ENCODE measurements at places on chromosomes 3 and 15. TPM values are rescaled to one million over a fixed set of nuclear protein-coding genes. Genes with fewer than 3 reads are reported as not detected.

DNA sequence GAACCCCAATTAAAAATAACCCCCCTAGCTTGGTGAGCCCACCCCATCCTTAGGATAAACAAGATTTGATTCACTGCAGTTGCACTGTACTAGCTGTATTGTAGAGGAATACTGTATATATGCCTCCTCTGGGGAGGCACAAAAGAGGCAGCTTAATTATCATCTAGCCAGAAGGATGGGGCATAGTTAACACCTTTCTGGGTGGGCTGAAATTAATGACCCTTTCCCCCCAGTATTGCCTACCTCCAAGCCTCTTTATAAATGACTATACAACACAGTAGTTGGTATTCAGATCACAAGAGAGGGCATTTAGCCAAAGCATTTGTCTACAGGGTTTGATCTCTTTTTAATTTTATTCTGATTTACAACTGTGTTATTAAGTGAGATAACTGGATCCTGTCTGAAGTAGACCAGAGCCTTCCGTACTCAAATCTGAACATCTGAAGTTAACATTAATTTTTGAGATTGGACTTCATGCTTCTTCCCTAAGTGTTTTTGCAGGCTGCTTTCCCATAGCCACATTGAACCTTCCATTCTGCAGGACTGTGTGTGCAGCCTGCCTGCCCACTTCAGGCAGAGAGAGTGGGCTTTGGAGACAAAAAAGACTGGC, 807.0 kb upstream of the ARRDC4 start:
- no peak for DNase-seq

- DNase-seq = no peak
These were observed 52.4 kb downstream of the KCNMB2 start for GRCh38 chr3:178588628-178589027.

DNA sequence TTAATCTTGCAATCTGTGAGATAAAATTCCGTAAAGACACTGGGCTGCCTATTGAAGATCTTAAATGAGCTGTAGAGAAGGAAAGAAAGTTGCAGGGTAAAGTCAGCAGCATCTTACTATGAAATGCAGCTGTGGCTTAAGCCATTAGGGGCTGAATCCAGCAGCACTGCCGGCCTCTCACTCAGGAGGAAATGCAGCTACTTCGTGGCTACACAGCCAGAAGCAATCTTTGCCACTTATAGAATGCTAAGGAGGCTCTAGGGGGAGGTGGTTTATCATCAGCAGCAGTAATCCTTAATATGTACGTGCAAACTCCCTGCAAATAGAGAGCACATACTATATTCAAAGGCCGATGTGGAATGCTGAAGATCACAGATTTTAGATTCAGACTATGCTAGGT, 19.1 kb upstream of the MCTP2 start:
- no peak for DNase-seq

DNA sequence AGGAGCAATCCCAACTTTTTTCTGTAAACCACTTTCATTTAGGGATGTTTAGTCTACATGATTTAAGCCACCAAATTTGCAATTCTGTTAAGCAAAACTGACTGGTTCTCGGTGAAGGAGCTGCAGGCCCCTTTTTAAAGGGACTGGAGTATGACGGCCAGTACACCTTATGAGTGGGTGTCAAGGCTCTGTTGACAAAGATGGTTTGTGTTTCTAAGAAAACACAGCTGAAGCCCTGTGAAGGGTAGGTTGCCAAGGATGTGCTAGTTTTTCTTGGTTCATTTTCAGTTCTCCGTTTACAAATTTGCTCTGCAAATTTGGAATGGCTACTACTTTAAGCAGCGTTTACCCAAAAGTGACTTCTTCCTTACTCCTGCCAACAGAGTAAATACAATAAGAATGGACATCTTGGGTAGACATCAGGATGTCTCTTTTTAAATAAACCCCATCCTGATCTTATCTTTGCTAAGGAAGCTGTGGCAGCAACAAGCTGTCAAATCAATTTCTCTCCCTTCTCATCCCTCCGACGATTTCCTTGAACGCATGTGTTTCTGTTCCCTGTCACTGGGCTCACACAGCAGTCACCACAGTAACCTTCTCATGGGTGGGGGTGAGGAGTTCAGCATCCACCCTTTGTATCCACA, 58.2 kb upstream of the CMTM8 start:
- no peak for DNase-seq

GRCh38 chr15:80660119-80660518, 35.0 kb upstream of the ABHD17C start:
- DNase-seq = no peak

- DNase-seq = no peak
These were observed 42.0 kb upstream of the SCAANT1 start for GRCh38 chr3:63954182-63954581.

DNA sequence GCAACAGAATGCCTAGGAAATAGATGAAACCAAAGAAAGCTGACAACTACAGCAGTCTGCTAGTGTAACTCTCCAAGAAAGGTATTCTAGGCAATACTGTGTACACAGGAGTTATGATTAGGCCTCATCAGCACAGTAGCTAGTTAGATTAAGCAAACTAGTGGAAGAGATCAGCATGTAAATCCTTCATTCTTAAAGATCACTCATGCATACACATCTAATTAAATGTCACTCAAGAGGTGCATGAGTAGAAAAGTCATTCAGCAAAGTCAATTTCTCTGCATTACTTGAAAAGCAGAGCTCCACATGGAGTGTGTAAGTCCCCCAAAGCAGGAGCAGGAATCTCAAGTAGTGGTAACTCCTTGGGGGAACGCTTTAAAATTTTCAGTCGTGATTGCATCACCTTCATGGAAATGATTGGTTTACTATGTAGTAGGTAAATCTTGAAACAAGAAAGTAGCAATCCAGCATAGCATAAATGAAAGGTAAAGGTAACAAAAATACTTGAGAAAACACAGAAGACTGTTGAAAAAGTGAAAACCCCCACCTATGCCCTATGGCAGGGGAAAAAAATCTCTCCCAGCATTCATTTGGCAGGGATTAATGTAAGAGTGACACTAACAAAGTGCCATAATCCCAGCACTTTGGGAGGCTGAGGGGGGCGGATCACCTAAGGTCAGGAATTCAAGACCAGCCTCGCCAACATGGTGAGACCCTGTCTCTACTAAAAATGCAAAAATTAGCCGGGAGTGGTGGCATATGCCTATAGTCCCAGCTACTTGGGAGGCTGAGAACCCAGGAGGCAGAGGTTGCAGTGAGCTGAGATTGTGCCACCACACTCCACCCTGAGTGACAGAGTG, 29.4 kb upstream of the PPIB start:
- no peak for DNase-seq

DNA sequence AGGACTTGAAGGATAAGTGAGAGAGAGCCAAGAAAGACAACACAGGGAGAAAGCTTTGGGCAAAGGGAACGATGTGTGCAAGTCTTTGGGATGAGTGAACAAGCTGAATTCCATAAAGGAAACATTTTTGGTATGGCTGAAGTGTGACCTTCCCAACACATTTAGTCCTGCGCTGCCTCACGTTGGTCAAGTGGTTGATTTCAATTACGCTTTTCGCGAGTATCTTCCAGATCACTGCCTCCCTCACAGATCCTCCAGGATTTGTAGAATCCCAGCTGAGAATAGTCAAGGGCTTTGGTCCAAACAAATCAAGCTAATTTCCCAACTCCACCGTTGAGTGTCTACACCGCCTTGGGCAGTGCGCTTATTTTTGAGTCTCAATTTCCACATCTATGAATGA, 338.4 kb upstream of the ADAMTS9 start:
- no peak for DNase-seq

- DNase-seq = no peak
These were observed 67.6 kb upstream of the GCNT3 start for GRCh38 chr15:59543721-59544547.

- no peak for DNase-seq
These were observed 102.7 kb upstream of the AADACL2 start for GRCh38 chr3:151630938-151631441.

- DNase-seq = no peak
These were observed 59.5 kb upstream of the HES1 start for GRCh38 chr3:194076475-194076874.

- no peak for DNase-seq
These were observed 149.3 kb upstream of the CTDSPL start for GRCh38 chr3:37712421-37712820.

DNA sequence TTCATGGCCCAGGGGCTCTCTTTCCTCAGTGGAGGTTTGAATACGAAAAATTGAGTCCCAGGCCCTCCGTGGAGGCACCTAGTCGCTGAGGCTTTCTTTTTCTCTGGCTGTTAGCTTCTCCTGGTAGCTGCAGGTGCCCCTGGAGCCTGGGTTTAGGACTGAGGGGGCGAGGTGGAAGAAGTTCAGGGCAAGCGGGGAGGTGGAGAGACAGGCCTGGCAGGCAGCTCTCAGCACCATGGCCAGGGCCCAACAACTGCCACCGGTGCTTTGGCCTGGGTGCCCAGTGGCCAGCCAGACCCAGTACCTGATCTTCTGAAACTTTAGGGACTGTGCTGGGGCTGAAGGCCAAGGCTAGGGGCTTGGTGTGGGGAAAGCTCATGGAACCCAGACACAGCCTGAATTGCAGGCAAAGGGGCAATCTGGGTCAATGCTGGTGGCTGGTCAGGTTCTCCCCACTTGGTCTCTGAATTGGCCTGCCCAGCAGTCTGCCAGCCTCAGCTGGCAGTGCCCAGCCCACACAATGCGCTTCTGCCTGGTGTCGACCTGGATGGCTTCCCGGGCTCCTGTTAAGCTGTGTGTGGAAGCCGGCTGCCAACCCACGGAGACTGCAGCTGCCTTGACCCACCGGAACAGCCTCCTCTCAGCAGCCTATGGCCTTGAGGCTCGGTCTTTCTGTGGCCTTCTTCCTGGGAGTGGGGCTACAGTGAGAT, 30.3 kb upstream of the POLG start:
- DNase-seq = no peak

DNA sequence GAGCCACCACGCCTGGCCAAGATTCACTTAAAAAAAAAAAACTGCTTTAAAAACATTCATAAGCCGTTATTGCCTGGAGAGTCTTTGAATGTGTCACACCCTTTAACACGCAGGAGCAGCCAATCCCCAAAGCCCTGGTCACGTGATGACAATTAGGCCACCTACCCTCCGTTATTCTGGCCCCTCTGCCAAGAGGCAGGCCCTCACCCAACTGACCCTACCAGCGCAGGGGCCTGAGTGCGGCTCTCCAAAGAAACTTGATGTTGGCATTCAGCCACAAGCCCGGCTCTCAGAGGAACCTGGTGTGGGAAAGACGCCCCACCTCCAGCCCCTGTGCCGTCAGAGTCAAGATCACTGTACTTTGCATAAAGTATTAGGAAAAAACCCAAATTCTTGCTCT, 11.6 kb upstream of the MUC4 start:
- DNase-seq = no peak

DNA sequence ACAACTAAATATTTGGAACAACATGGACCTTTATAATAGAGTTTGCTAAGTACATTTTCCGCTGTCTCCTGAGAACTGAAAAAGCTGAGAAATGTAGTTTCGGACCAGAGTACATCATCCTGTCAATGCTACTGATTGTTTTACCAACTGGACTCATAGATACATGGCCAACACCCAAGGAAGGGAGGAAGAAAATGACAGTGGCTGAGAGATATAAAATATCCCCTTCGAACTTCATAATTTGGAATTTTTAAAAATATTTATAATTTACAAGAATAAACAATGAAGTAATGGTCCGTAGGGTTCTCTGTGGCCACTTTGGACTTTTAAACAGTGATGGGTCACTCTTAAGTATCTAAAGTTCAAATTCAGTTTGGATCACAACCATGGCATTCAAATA, 1042.7 kb downstream of the MCTP2 start:
- DNase-seq = no peak

The ADAMTS9 gene
- 168 TPM for polyA plus RNA-seq

The TASOR gene
- 77.9 TPM for polyA plus RNA-seq

The RPL22L1 gene
- 55.8 TPM for polyA plus RNA-seq

The SI gene
- polyA plus RNA-seq = not detected

The C3orf22 gene
- not detected for polyA plus RNA-seq

The CLRN1 gene
- not detected for polyA plus RNA-seq

The C3orf20 gene
- polyA plus RNA-seq = 0.52 TPM

The MUSTN1 gene
- 0.34 TPM for polyA plus RNA-seq

The ZNF502 gene
- 14.7 TPM for polyA plus RNA-seq

The CFAP91 gene
- polyA plus RNA-seq = 5.1 TPM

The CMTM8 gene
- 12.6 TPM for polyA plus RNA-seq

The ITGB5 gene
- polyA plus RNA-seq = 101 TPM

The CORO2B gene
- polyA plus RNA-seq = 5.5 TPM

Measured in left renal pelvis (tissue), 4 donors.